ENCODE measurements at places on chromosomes 5 and 9.

DNA sequence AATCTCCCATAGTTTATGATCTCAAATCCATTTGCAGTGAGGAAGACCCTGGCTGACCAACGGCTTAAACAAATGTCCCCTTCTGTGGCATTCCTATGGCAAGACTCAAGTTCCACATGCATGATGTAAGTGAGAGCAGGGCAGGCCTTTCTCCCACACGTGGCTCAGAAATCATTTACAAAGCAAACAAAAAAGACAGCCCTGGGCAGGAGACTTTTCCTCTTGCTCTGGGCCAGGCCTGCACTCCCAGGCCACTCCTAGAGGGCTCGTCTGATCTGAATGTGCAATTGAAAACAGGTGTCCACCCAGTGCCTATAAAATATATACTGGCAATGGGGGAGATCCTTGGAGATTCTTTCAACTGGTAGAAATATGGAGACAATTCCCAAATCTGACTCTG, 123.1 kb downstream of the DMRT2 start:
- DNase-seq, result no peak

DNA sequence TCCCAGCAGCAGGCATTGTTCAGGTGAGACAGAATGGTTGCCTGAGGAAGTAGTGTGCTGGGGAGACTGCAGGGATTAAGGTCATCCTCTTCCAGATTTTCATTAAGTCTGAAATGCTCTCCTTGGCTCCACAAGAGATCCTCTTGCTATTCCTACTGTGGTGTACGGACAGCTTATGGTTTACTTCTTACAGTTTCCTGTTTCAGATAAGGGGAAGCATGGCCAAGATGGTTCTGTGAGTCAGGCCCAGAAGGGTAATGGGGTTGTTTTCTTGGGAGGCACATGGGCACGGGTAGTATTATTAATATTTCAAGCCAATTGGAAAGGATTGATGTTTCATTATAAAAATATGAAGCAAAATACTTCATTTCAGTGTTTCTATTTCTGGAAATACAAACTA, 42.9 kb downstream of the GLRX start:
- DNase-seq, result no peak

- DNase-seq, result no peak
Observed at GRCh38 chr5:151227918-151228447, 4.1 kb upstream of the CCDC69 start.

GRCh38 chr5:96628406-96628805, 33.8 kb upstream of the CAST start:
- no peak for DNase-seq

DNA sequence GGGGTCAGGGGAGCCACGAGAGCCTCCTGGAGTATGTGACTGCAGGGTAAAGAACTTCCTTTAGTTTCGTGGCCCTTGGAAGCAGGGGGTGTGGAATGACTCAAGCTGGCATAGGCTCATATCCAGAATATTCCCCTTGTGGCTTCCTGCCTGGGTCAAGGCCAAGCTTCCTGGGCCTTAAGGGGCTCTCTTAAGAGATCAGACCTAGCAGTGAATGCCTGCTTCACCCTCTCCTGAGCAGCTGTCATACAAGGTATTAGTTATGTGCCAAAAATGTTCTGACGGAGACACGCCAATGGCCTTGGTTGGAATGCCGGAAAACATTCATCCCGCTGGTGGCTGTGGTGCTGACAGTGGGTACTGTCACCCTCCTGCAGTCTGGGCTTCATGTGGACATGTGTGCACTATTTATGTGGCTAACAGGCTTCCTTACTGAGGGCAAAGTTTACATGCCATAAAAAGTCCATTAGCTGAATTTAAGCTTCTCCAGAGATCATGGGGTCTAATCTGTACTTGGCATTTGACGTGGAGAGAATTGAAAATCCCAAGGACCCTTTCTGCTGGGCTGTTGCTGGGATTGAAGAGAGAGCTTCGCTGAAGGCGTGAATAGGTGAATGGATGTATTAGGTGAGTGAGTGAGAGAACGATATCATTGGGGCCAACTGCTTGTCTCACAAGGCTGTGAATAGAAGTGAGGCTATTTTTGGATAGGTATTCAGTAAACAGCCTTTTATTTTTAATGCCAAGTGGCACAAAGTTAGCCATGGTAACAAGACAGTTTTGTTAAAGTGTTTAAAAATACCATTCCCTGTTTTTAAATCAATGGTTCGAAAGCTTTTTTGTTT, 156.8 kb downstream of the MACROH2A1 start:
- no peak for DNase-seq

GRCh38 chr5:87653242-87653641, 240.5 kb upstream of the CCNH start:
- no peak for DNase-seq

GRCh38 chr9:15982182-15982581, 429.3 kb downstream of the CCDC171 start:
- no peak for DNase-seq

GRCh38 chr5:95398989-95399388, 7.8 kb downstream of the FAM81B start:
- no peak for DNase-seq

GRCh38 chr9:82993856-82994605, 68.9 kb downstream of the RASEF start:
- DNase-seq, result no peak

- no peak for DNase-seq
Observed at GRCh38 chr9:90062982-90063381, 458.2 kb downstream of the GADD45G start.

DNA sequence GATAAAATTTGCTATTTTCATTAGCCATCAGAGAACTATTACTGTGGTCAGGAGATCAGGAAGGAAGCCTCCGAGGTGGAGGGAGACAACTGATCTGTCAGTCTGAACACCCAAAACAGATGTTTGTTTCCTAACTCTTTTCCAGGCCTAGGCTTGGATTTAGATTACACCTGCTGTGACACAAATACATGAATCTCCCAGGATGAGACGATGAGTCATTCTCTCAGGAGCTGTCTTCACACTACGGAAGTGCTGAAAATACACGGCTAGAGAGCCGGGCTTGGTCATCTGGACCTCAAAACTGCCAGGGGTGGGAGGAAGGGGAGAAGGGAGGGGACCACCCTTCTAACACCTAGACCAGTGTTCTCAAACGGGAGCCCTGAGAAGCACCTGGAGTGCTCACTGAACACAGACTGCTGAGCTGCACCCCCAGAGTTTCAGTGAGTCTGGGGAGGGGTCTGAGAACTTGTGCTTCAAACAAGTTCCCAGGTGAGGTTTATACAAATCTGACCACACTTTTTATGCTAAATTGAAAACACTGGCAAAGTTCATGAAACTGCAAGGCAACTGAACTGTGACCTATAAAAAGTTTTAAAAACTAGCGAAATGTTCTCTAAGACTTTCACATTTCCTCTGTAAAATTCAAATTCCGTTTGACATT, 80.3 kb upstream of the EQTN start:
- no peak for DNase-seq

GRCh38 chr5:68593211-68593671, 377.7 kb downstream of the PIK3R1 start:
- no peak for DNase-seq

DNA sequence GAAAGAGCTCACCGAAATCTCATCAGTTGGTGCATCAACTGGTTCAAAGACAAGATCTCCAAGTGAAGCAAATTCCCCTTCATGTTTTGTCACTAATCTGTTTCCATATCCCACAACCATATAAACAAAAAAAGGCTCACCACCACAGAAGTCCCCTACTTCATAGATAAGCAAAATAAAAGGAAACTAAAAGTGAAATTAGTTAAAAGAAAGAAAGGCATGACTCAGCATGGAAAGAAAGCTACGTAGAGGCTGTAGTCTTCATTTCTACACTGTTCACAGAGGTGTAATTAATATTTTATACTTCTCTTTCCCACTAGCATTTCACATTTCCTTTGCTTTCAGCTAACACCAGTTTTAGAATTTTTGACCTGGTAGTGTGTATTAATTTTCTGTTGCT, 208.0 kb downstream of the CYLC2 start:
- DNase-seq, result no peak

DNA sequence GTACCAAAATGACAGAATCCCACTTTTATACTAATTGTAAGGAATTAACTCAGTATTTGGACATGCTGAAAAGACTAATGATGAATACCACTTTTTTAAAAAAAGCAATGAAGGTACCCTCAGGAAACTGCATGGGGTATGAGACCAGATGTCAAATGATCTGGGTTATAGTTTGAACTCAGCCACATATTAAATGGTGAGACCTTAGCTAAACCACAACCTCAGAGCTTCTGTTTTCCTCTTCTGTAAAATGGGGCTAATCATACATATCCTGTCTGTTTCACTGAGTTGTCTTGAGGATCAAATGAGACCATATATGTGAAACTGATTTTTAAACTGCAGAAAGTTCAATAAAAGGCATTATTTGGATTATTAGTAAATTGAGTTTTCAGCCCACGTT, 238.4 kb downstream of the AP3B1 start:
- DNase-seq, result no peak

DNA sequence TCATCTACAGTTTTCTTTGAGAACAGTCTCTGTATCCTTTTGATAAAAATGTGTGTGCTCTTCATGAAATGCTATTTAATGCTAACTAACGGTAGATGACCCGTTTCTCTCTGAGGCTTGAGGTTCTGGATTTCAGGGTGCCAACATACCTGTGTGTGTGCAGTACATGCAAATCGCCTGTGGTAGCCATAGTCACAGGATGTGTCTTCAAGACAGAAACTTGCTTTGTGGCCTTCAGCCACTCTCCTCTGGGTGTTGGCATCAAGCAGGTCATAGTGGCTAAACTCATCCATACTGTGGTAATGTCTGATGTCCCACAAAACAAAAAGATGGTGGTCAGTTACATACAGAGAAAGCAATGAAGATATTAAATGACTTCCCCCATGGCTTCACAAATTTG, 4.2 kb downstream of the LOX start:
- DNase-seq, result no peak

DNA sequence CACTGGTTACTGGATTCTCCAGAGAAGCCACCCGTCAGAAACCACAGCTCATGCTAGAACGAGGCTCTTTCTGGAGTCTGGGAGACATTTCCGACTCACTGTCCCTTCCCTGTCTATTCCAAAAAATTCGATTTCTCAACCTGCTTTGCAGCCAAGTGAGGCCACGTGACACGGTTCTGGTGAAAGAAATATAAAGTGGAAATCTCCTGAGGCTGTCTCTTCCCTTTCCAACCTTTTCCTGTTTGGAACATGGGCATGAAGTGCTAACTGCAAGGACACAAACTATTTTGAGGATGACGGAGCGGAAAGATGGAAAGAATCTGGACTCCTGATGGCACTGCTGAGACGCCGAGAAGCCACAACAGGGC, 6.1 kb upstream of the PTGS1 start:
- no peak for DNase-seq

- DNase-seq, result no peak
Observed at GRCh38 chr5:73823508-73823925, 197.5 kb downstream of the ARHGEF28 start.

- no peak for DNase-seq
Observed at GRCh38 chr5:26828294-26828693, 210.1 kb downstream of the CDH9 start.

GRCh38 chr5:139342423-139342723, 719 bp downstream of the PAIP2 start:
- DNase-seq, result no peak

- DNase-seq, result peak; percentile 26
Observed at GRCh38 chr5:181160152-181160754, 12.9 kb downstream of the OR2V2 start.

DNA sequence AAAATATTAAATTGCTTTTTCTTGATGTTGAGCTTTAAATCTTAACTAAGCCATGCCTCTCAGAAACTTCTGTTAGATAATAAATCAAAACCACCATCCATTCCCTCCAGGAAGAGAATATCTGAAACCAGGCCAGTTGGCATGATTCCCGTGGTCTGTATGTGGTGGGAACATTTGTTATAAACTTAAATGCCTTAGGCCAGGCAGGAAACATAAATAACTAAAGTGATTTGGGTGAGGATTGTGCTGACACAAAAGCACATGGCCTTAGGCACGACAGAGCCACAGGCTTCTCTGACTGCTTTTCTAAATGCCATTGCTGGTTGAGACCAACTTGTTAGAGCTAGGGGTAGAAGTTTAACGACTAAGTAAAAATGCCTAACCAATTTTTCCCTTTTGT, 255.9 kb downstream of the GABRG2 start:
- no peak for DNase-seq

- DNase-seq, result no peak
Observed at GRCh38 chr9:3403315-3403714, 122.5 kb downstream of the RFX3 start.

DNA sequence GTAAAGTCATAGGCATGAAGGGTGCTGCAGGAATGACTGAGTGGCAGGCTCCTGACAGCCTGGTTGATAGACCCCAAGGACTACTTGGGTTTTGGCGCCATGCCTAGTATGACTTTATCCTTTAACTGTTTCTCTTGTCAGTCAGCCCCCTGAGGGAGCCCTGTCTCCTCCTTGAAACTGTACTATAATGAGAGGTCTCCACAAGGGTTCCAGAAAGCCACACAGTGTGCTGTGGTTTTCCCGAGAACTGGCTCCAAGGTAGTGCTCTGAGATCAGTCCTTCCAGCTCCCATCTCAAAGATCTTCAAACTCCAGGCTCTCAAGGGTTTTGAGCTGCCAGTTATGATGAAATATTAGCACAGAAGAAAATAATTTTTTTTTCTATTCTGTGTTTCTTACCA, 26.7 kb upstream of the TNC start:
- DNase-seq, result no peak

- no peak for DNase-seq
Observed at GRCh38 chr9:75001719-75002421, 26.2 kb downstream of the CARNMT1 start.
